ENCODE measurements at places on chromosomes 3 and 15.

GRCh38 chr3:191169566-191169965 lies 29.5 kb upstream of the OSTN start:
- no peak for DNase-seq

DNA sequence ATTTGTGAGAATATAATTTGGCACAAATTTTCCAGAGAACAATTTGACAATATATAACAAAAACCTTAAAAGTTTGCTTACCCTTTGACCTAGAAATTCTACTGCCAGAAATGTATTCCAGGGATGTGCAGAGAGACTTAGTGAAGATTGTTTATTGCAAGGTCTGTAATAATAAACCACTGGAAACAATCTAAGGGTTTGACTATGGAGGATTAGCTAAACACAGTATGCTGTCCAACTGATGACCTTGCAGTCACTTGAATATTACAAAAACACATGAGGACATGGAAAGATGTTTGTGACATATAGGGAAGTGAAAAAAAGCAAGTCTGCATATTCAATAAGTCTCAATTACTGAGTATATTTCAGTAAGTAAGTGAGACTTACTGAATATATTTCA lies 48.1 kb upstream of the CDV3 start:
- DNase-seq: no peak

DNA sequence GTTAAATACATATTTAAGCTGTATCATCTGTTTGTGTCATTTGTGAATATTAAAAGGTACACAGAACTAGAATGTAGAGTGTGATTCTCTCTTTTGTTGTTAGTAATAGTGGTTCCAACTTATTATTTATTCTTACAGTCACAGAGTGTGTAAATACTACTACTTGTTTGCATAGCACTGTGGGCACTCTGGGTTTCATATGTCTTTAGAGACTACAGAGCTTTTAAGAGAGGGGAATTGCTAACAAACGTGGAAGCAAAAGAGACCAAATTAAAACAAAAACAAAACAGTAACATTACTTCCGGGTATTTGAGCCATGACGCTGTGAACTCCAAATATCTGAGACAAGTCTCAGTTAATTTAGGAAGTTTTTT lies 828.0 kb upstream of the DPPA4 start:
- no peak for DNase-seq

- DNase-seq: no peak
These were observed 19.6 kb downstream of the HACL1 start for GRCh38 chr3:15581471-15582394.

DNA sequence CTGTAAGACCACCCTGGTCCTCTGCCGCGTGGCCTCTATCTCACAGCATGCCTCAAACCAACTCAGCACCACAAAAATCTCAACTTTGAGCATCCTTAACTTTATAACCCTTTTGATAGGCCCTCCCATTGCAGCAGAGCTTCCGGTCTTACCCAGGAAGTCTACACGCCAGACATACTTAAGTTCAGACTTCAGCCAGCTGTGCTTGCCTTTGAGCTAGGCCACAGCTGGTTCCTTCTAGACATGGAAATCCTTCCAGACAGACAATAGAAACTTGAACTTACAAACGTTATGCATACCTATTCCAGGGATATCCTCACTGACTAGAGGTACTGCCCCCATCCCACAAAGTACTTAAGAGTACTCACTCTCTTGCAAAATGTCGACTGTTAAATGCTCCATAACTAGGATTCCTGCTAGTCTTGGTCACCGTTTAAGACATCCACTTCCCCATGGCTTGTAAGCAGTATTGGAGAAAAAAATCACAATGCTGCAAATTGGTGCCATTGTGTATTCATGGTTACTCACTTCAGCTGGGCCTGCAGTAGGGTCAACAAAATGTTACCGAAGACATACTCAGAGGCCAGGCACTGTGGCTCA lies 183.5 kb downstream of the TBL1XR1 start:
- DNase-seq: no peak

DNA sequence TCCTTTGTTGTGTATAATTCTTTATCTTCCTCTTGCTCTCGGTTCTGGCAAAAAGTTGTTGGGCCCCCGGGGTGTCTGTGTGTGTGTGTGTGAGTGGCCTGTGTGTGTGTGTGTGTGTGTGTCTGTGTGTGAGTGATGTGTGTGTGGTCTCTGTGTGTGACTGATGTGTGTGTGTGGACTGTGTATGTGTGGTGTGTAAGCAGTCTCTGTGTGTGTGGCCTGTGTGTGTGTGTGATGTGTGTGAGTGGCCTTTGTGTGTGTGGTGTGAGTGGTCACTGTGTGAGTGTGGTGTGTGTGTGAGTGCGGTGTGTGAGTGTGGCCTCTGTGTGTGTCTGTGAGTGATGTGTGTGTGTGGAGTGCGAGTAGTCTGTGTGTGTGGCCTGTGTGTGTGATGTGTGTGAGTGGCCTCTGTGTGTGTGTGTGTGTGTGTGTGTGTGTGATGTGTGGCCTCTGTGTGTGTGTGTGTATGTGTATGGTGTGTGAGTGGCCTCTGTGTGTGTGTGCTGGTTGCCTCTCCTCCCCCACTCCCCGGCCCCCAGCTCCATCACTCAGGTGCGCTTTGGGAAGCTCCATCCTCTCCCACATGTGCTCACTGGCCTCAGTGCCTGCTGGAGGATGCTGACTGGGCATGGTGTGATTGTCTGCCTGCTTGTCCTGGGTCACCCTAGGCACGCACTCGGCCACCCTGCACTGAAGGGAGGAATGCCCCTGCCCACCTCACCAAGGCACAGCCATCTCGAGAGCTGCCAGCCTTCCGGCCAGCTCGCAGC lies 8.8 kb downstream of the LINGO1 start:
- DNase-seq: no peak

GRCh38 chr15:68348081-68348480 lies 70.5 kb downstream of the FEM1B start:
- no peak for DNase-seq

DNA sequence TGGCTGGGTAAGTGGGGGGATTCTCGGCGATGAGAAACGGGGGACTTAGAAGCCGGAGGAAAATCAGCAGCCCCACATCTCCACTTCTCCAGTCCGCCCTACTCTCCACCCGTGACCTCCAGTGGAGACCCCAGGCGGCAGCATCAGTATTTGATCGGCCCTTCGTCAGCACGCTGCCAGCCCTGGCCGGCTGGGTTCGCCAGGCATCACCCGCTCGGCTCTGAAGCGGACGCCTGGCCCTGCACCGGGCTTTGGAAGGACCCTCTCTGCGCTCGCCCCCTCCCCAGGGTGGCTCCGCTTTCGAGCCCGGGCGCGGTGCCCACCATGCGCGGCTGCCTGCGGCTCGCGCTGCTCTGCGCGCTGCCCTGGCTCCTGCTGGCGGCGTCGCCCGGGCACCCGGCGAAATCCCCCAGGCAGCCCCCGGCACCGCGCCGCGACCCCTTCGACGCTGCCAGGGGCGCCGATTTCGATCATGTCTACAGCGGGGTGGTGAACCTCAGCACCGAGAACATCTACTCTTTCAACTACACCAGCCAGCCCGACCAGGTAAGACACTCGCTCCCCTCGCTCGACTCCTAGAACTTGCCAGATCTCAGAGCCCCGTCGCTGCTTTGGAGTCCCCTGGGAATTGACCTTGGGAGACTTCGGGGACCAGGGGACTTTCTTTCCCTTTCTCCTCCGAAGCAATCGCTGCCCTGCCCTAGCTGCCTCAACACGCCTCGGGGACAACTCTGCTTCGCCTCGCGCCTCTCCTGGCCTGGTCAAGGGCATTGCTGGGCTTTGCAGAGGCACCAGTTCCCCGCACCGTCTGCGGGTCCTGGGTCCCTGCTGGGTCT lies 561 bp downstream of the SIDT1 start:
- no peak for DNase-seq

DNA sequence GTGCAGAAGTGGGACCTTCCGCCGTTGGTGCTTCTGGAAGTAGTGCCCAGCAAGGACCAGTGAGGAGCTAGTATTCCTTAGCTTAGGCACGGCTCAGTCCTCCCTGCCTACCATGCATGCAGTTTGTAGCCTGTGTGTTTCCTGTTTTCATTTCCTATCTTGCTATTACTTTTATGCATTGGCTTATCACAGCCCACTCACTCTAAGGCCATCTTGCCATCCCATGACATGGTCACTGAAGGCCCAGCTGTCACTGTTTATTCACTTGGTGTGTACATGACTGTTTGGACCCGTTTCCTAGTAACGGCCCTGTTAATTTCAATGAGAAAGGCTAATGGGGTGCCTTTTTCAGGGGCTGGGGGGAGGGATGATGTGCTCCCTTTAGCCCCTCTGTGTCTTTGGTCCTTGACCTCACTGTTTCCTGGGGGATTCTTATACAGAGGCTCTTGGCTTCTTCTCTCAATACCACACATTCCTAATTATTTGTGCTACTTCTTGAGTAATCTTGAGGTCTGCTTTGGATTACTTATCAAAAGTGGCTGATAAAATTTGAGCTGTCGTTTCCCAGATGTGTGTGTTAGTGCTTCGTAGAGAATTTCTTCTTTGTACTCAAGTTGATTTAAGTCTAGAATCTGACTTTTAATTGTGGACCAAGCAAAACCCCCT lies 24.5 kb upstream of the TRAK1 start:
- DNase-seq: no peak

DNA sequence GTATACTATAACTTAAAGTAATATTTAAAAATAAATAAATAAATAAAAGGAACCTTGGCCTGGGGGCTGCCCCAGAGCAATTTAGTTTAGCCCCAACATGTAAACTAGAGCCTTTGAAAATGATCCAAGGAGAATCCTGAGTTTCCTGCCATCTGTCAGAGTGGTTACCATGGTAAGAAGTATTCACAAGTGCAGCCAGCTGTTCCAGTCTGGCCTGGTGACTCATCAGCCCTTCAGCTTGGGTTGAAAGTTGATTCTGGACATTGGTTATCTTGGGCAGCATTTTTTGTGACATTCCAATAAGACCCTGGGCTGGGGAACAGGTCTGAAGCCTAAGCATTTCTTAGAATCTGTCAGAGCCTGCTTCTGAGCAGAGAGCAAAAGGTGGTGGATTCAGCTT lies 72.7 kb upstream of the LRTM1 start:
- peak; percentile 63 for DNase-seq

- no peak for DNase-seq
These were observed 53.5 kb upstream of the CCDC54 start for GRCh38 chr3:107323723-107324122.

All from AG09319 (cell line).